ENCODE measurements at places on chromosomes 2 and 18.

- no peak for DNase-seq
These were observed 12.5 kb upstream of the TGOLN2 start for GRCh38 chr2:85340034-85340892.

GRCh38 chr2:241373446-241373845 lies 17.4 kb downstream of the FARP2 start:
- DNase-seq: peak; percentile 45

DNA sequence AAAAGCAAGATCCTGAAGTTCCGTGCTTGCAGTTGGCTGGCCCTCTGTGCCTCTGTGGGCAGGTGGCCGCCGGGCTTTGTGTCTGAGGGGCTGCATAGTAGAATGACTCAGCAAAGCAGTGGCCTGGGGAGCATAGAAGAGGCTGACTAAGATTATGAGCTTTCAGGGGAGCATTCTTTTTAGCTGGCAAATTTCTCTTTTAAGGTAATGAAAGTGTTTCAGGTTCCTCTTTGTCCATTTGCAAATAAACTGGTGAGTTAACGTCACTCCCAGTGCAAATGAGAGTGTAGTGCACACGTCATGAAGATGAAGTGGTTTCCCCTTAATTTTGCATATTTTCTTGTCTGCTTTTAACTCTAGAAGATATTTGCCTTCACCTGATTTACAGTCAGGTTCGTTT lies 98.6 kb downstream of the BCL2L11 start:
- DNase-seq: no peak

DNA sequence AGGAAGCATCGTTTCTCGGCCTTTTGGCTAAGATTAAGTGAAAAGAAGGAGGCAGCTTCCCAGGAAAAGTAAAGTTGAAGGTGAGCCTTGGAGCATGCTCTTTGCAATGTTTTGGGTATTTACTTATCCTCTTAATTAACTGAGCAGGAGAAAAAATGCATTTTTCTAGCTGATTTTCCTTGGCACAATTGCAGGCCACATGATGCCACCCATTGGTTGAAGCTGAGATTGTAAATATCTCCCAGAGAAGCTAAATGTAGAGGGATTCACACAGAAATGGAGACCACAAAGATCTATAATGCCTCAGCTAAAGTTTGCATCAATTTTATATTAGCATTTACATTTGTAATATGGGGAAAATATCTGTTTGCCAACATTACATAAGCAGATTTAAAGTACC lies 294.1 kb downstream of the KCNS3 start:
- no peak for DNase-seq

- no peak for DNase-seq
These were observed 636.7 kb upstream of the SYT4 start for GRCh38 chr18:43914018-43914417.

- no peak for DNase-seq
These were observed 218.4 kb upstream of the REV1 start for GRCh38 chr2:99708231-99708630.

GRCh38 chr18:394987-395362 lies 105.5 kb downstream of the COLEC12 start:
- DNase-seq: no peak

DNA sequence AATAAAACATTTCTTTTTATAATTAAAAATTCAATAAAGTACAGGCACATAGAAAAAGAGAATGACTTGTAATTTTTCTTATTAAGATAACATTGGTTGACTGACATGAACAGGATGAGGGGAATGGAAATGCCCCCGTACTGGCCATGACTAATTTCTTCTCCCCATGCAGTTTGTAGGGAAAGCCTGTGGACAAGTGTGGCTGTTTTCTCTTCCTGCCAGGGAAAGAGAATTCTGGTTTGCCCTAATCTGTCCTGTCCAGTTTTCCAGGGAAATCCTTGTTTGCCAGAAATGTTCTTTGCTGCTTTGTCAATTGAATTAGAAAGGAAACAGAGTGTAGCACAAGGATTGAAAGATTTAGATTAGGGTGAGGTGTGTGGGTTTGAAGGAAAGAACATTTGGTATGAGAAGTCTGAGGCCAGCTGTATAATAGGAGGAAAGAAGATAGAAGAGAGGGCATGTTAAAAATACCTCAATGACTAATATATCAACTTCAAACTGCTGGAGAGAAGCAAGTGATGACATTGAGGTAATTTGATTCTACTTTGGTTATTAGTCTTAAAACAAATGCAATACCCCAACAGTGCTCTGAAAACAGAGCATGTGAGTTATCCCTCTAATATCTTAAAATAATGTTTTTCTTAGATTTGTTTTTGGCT lies 593.9 kb upstream of the ZNF804A start:
- DNase-seq: no peak

- DNase-seq: no peak
These were observed 208.8 kb upstream of the SALL3 start for GRCh38 chr18:78770823-78771139.

DNA sequence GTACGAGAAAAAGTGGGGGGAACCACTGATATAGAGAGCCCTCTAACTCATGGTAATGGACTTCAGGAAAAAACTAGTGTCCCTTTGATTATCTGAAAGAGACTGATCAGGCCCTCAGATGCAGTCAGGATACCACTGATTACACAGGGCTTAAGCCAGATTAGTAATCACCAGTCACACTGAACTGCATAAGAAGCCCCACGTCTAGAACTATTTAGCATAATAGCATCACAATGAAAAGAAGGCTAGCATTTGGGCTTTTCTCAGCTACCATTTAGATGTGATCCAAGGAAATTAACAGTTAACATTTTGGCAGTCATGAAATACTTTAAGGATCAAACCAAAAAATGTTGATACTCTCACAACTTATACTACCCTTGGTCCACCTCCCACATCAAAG lies 813.1 kb upstream of the POU3F3 start:
- DNase-seq: no peak

DNA sequence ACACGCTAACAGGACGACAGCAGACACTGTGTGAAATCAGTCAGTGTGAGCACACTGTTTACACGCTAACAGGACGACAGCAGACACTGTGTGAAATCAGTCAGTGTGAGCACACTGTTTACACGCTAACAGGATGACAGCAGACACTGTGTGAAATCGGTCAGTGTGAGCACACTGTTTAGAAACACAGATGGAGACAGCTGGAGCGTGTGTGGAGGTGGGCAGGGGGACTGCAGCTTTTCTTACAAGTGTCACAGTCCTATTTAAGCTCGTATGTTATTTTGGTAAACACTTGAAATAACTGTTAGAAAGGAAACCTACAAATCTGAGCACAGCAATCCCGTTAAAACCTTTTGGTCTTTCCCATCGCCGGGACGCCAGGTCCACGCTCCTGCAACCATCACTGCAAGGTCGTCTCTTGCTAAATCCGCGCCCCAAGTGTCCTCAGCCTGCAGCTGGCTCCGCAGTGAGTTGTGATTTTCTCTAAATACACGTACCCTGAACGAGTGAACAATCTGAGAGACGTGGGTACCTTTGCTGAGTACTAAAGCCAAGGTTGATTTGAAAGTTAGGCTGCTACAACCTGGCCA lies 58.9 kb upstream of the CTDP1 start:
- DNase-seq: no peak

GRCh38 chr18:805755-806110 lies 6.3 kb downstream of the YES1 start:
- no peak for DNase-seq

- no peak for DNase-seq
These were observed 437.0 kb upstream of the ETAA1 start for GRCh38 chr2:66960161-66960560.

DNA sequence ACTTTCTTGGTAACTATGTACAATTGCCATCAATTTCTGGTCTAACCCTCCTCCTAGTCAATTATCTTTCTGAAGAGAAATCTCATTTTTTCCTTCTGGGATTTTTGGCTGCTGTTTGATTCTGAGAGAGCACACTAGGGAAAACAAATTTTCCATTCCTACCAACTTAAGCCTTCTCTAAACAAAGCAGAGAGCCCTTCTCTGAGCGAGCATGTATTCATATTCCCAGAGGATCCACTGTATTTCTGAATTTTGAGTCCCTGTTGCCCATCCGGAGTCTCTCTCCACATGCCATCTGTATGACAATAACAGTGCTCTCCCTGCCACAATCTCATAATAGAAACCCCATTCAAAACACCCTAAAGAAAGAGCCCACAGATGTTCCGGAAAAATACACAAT lies 78.5 kb downstream of the MAIP1 start:
- DNase-seq: no peak

DNA sequence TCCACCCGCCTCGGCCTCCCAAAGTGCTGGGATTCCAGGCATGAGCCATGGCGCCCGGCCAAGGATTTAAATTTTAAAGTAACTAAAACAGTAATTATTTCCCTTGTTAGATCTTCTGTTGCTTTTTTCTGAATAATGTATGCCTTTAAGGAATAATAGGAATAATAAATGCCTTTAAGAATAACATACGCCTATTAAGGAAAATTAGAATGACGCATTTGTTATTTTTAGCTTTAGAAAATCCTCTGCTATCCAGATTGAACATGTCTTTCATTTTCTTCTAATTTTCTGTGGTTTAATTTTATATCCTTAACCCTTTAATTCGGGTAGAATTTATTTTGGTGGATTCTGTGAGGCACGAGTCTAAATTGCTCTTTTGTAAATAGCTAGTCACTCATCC lies 23.1 kb upstream of the TMBIM1 start:
- DNase-seq: no peak

GRCh38 chr2:24247592-24247991 lies 72.7 kb downstream of the FAM228A start:
- DNase-seq: no peak

DNA sequence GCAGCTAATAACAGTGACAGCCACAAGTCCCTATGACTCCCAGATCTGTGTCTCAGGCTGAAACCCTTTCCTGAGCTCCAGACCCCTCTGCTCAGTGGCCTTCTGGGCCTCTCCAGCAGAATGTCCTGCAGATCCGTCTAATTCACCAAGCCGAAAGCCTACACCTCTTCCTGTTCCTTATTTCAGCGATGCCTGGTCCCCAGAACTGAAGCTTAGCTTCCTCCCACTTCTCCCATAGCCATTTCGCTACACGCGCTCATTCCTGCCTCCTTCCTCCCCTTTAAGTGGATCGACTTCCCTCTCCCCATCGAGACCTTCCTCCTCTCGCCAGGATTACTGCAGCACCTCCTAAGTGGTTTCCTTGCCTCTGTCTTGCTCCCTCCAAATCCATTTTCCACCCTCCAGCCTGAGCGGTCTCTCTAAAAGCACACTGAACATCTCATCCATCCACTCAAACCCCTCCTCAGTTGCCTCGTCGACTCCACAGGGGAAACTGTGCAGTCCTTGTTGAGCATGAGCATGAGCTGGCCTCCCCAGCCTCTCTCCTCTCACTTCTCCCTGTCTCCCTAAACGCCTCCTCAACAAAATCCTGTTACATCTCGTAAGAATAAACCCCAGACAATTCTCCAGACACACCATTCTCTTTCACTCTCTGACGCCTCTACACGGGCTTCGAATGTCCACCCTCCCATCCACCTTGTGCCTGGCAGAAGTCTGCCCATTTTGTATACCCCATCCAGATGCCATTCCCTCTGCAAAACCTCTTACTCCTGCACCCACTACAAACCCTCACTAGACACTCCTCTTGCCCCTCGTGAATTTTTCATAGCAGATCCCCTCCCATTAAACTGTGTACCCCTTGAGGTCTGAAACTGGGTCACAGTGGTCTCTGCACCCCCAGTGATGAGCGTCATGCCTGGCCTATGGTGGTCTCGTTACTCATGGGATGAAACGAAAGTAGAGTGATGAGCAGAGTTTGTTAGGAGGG lies 232.6 kb downstream of the ATAD2B start:
- no peak for DNase-seq

DNA sequence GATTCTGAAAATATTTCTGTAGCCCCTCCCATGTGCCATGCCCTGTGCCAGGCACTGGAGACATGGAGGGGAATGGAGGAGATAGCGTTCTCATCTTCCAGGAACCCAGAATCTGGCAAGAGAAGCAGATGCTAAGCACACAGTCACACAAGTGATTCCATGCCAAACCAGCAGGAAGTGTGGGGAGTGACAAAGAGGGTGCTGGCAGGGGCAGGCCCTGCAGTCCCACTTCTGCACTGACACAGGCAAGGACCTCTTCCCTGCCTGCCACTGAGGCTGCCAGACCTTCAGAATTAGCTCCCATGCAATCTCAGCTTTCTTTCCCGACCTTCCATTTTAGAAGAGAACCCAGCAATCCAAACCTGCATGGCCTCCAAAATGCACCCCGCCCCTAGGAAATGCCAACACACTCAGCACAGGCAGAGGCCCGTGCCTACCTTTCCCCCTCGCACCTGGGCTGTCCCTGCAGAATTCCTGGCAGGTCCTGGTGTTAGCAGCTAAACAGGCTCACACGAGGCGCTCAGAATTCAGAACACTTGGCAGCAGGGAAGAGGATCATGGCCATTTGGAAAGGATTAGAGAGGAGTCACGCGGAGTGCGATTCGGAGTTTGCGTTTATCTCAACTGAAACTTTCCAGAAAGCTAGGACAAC lies 155.3 kb downstream of the MSH2 start:
- no peak for DNase-seq

GRCh38 chr18:22069916-22070315 lies 99.5 kb upstream of the GATA6 start:
- DNase-seq: no peak

GRCh38 chr2:232543491-232543890 lies 4.0 kb downstream of the CHRNG start:
- no peak for DNase-seq

- DNase-seq: no peak
These were observed 13.9 kb downstream of the PIAS2 start for GRCh38 chr18:46903406-46903805.

DNA sequence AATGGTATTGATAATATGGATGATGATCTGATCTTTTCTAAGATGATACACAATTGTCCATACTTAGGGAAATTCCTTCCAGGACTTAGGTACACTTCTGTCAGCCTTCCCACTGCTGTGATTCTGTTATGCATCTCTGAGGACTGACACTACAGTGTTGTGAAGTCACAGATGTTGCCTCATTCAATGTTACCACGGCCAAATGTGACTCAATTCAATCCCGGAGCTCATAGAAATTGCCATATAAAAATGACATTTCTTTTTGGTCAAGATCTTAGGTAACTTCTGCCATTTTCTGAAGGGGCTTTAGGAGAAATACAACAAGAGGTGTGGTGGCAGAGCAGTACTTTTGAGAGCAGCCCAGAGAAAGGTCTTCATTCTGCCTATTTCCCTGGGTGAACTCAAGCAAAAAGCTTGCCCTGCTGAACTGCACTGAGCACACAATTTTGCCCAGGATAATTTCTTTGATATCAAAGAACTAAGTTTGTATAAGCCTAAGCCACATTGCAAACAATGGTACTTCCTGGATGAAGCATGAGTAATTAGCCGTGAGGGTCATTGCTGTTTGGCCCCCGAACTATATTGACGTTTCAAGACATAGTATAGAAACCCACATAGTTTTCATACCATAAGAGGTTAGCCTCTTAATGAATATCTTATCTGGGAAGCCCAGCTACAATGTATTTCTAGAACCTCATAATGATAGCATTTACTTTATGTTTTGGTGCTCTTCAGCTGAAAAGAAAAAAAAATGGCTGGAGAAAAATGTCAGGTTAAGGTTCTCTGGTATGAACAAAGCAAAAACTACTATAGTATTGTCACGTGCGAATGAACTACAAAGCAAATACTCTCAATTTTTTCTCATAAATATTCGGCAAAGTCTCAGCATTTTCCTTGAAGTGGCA lies 437.4 kb downstream of the MEIS1 start:
- DNase-seq: no peak
